Germinal center (tissue), 1 donor: ENCODE measurements at places on chromosomes 16 and 17.

- no peak for DNase-seq
Observed at GRCh38 chr16:79805621-79806020, 205.1 kb upstream of the MAF start.

- DNase-seq, result no peak
Observed at GRCh38 chr16:14423344-14423743, 206.7 kb downstream of the PARN start.

- DNase-seq, result no peak
Observed at GRCh38 chr17:19386974-19387920, at the start of gene MFAP4. MFAP4 (minus strand) TSS chr17:19387190; CDS start chr17:19387155, 35 bp downstream.

DNA sequence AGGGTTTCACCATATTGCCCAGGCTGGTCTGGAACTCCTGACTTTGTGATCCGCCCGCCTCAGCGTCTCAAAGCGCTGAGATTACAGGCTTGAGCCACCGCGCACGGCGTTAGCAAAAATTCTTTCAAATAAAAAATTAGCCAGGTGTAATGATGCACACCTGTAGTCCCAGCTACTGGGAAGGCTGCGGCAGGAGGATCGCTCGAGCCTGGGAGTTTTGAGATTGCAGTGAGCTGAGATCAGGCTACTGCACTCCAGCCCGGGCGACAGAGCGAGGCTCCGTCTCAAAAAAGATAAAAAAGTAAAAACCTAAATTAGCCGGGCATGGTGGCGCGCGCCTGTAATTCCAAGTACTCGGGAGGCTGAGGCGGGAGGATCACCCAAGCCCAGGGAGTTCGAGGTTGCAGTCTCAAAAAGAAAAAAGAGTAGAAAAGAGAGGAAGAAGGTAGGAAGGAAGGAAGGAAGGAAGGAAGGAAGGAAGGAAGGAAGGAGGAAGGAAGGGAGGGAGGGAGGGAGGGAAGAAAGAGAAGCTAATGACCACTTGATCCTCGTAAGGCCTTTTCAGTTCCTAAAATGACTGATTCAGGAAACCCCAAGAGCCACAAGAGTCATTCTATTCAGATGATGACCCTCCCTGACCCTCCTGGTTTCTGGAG, 59.2 kb downstream of the SRL start:
- no peak for DNase-seq

- no peak for DNase-seq
Observed at GRCh38 chr16:84524346-84524920, 20.0 kb upstream of the MEAK7 start.
